ENCODE measurements at places on chromosomes 1 and 21. TPM values are rescaled to one million over a fixed set of nuclear protein-coding genes. Genes with fewer than 3 reads are reported as not detected.

GRCh38 chr1:72526926-72527325 is 244.6 kb upstream of the NEGR1 start:
- no peak overlapping the region for H3K27ac ChIP-seq
- H3K27me3 ChIP-seq: no peaks in the 10 kb centered on the region
- H3K36me3 ChIP-seq: no peaks in the 10 kb centered on the region
- no peak for DNase-seq

MORC3 gene
- total RNA-seq: 39.1 TPM

ACTL8 gene
- total RNA-seq: not detected

DNA sequence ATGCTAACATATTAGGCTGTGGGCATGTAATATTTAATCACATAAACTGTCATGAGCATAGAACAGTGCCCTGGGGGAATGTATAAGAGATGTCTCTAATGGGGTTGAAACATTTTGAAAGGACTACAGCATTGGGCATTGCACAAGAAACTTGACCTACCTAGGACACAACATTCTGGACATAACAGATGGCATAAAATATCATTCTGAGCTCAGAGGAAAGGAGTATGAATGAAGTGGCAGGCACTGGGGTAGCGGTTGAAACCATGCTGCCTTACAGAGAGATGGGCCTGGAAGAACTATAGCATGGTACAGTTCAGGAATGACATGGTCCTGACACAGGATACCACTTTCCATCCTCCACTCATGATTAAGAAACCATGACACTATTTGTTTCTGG is 69.0 kb downstream of the LPAR3 start:
- H3K36me3 ChIP-seq: no peaks in the 10 kb centered on the region
- DNase-seq: no peak
- H3K27ac ChIP-seq: no peak overlapping the region
- H3K4me3 ChIP-seq: no peak overlapping the region

SPRR2A gene
- 0.55 TPM for total RNA-seq

All from ovary (tissue), 10 donors.